T-helper 1 cell (primary cell): ENCODE measurements at places on chromosomes 4 and X.

- DNase-seq = no peak
These were observed 9.9 kb downstream of the PRMT9 start for GRCh38 chr4:147674073-147674472.

DNA sequence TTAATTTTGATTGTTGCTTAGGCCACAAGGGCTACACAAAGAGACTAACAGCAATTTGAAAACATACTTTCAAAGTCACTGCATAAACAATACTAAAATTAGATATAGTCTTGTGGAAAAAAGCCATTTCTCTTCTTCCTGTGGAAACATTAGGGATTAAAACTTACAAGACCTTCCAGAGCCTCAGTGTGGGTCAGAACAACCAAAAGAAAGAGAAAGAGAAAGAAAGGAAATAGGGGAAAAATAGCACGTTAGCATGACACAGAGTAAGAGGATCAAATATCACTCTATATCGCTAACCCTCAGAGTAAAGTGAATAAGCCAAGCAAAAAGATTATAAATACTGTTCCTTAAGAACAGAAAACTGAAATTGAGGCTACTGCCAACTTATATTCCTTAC, 127.8 kb upstream of the DIAPH2 start:
- DNase-seq = no peak

- DNase-seq = no peak
These were observed 2.8 kb downstream of the PCDH19 start for GRCh38 chrX:100407147-100407783.

DNA sequence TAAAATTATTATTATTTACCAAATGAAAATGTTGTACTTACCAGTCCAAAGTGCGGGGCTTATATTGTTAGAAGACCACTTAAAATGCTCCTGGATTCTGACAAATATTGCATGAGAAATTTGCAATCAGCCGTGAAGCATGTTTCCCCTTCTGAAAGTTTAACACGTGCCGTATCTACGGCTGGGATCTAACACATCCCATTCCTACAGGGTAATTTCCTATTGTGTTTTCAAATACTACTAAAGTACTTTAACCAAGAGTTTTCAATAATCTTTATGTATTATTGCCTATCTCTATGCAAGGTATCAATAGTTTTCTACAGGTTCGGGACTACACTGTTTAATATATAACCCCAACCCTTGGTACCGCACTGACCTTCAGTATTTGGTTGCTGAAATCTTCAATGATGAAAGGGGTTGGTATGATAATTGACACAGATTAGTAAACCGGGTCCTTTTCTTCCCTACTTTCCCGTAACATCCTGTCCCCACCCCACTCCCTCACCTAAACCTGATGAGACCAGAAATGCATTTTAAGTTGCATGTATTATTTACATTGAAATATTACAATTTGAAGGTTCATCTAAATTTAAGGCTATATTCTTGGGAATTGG, 795 bp upstream of the BRWD3 start:
- DNase-seq = no peak

DNA sequence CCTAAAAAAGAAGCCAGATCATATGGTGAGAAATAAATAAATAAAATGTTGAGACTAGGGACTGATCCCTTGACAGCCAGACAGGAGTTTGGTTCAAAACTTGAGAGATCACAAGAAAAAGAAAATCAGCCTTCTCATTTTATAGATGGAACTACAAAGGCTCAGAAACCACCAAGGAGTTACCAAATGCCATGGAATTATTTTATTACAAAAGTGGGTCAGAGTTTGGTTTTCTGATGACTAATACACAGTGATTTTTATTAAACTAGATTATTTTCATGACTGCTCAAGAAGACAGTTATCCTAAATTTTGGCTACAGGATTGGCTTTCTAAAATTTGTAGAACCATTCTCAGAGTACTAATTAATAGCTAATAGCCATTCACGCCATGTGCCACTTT, 6.2 kb downstream of the CXCL1 start:
- no peak for DNase-seq

DNA sequence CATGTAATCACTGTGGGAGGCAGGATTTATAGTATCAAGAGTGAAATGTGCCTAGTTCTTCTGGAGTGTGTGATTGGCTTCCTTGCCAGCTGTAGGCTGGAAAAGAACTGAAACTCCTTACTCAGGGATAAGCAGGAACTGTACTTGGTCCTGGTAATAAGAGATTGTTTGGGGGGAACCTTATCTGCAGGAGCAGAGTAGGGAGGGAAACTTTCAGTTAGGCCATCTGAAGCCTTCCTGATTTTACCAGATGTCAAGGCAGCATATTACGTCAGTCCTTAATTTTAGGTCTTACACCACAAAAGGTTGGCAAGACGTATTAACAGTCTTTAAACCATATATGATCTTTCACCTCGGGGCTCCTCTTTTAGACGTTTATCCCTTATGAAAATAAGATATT, 231.5 kb upstream of the FMR1 start:
- no peak for DNase-seq

- no peak for DNase-seq
These were observed 217.6 kb upstream of the TTC29 start for GRCh38 chr4:147163311-147163710.

GRCh38 chr4:48361012-48361400, 19.7 kb downstream of the SLAIN2 start:
- no peak for DNase-seq

- DNase-seq = no peak
These were observed 57.9 kb downstream of the FHDC1 start for GRCh38 chr4:152994038-152994437.

DNA sequence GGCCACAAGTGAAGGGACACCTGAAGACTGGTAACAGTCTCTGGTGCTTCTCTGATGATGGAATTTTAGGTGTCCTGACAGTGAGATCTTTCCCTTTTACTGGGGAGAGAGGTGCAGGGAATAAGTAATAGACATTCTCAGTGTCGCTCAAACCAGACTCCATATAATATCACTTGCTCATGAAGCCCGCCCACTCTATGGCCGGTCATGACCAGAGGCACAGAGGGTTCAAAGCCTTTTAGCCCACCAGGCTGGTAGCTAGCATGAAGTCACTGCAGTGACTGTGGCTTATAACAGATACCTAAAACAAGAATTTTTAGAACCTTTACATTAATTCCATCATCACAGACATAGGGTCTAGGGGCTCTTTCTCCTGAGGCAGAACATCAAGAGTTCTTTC, 2.9 kb downstream of the CD40LG start:
- DNase-seq = no peak

- no peak for DNase-seq
These were observed 16.8 kb downstream of the RS1 start for GRCh38 chrX:18654875-18655836.
